ENCODE measurements at places on chromosomes 16 and 17.

DNA sequence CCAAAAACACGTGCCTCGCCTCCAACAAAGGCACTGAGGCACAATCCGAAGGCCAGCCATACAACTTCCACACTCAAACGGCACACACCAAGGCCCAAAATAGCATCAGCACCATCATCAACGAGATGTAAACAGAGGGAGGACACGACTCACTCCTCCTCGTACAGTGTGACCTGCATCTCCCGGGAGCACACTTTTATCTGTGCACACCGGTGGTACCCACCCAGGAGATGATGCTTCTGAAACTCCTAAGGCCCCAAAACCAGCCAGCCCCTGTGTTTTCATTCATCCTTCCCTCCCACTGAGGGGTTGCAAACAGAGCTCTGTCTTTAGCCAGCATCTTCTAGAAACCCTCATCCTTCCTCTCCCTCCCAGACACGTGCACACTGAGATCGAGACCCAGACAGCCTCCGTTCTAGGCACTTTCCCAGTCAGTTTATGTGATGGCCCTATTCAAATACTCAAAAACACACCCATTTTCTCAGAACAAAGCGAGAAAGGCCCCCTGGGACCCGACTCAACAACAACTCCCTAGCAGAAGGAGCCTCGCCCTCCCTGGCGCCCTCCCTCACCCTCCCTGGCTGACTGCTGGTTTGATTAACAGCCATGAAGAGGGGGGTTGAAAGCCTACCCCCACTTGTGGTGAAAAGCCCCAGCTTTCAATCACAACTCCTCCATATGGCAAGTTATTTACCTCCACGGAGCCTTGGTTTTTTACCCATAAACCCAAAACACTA lies 76.3 kb downstream of the GAS7 start:
- DNase-seq = no peak

- DNase-seq = peak; percentile 66
Observed at GRCh38 chr17:45235416-45236281, 14.0 kb downstream of the FMNL1 start.

DNA sequence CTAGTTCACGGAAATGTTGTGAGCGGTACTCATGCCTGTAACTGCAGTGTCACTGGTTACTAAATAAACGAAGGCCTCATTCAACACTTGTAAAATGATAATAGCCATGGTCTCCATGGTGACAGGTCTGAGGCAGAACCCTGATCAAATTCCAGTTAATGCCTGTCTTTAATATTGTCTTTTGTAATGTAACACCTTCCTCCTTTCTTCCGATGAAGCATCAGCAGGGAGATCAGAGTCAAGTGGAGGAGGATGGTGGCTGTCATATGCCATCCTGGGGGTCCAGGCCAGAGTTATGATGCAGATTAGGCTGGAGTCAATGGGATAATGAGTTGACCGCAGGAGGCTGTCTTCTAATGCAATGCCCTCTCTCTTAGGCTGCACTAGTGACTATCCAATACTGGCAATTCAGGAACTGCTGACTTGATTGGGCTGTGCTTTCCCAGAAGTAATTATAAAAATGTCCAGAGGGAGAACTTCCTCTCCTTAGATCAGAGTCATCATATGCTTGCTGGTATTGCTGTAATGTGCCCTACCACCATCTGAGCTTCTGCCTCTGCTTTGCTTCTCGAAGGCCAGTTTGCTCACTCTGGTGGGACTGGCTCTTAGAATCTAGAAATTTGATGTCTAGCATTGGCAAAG lies 419.1 kb downstream of the CA10 start:
- DNase-seq = no peak

- DNase-seq = no peak
Observed at GRCh38 chr16:85796599-85796998, 2.7 kb downstream of the EMC8 start.

DNA sequence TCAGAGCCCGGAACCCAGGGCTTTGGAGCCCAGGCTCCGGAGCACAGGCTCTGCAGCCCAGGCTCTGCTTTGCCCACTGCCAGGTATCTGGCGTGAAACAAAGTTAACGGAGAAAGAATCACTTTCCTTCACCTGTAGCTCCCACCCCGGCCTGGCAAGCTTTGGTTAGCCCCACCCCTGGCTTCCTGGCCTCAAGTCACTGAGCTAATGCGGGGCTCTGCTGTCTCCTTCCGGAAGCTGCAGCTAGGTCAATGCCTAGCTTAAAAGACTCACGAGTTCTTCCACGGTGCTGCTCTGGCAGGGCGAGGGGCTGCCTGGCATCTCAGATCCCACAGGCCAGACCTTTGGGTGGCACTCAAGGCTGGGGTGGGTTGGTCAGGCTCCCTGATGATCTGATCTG lies 21.1 kb upstream of the SPPL2C start:
- no peak for DNase-seq

DNA sequence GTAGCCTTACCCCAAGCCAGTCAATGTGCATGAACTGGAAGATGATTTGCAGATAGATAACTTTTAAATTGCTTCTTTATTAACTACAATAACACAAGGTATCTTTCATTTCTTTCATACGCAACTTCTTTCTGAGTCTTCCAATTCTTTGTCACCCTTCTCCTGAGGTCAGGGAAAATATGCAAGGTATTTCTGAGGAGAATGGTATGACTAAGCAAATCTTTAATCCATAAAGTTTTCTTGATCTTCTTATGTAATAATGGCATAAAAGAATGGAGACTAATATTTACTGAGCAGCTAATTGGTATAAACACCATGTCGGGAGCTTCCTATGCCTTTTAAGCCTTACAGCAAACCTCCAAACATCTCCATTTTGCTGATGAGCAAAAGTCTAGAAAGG lies 438.9 kb downstream of the KCNJ2 start:
- peak; percentile 5 for DNase-seq

- no peak for DNase-seq
Observed at GRCh38 chr16:87552772-87553573, 49.3 kb upstream of the JPH3 start.

DNA sequence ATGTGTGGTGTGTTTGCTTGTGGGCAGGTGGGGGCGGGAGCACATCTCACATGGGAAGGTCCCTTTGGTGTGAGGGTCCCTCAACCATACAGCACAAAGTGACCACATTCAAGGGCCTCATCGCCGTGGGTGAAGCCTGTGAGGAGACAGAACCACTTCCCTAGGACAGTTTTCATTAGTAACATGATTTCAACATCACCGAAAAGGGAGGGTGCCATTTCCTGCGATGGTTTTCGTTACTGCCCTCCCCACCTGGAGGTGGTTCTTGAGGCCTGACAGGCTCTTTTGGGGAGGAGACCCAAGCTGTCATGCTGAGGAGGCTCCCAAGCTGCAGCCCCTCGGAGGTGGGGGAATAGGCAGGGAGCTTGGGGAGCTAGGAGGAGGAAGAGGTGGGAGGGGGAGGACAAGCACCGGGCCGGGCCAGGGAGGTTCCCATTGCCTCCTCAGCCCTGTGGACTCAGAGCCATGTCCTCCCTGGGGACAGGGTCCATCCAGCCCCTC lies 9.5 kb downstream of the CD300LB start:
- DNase-seq = no peak

GRCh38 chr17:5694551-5694950 lies 110.2 kb upstream of the NLRP1 start:
- DNase-seq = no peak

- DNase-seq = peak; percentile 71
Observed at GRCh38 chr16:85114909-85115567, 2.8 kb upstream of the CIBAR2 start.

DNA sequence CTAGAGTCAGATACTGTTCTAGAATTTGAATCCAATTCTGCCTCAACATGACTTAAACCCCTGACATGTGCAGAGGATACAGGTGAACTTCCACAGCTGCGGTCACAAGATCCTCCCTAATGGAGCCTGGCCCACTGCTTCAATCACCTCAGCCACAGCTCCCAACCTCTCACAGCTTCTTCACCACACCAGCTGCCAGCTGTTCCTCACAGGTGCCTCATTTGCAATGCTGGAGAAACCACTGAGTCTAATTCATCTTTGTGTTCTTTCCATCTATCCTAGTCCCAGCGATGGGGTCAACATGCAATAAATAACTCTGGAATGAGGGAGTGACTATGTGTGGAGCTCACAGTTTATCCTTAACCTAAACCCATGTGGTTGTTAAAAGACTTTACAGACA lies 72.0 kb upstream of the MAF start:
- no peak for DNase-seq

DNA sequence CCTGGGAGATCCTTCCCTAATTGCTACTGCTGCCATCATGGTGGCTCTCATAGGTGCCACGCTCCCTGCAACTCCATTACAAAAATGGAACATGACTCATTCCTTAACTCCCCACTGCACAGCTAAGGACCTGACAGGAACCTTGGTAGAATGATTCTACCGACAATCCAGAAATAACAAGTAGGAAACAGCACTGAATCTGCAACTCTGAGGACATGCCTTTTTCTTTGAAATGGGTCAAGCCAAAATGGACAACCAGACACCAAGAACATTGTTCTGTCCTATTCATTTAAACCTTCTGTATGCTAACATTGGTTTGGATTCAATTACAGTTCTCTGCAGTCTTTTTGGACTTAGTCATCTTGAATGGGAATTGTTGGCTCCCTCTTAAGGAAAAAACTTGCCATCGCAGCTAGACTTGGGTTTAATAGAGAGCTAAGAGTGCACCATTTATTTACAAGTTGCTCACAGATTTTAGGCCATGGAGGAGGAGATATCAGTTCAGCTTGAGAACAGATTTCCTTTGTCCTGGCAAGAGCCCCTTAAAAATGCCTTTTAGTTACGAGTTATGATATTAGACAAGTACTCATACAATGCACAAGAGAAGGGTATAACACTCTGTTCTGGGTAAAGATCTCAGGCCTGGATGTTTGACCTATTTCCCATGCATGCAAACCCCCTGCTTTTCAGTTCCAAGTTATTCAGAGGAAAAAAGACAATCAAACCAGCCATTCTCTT lies 20.9 kb upstream of the NSRP1 start:
- peak; percentile 79 for DNase-seq

- DNase-seq = no peak
Observed at GRCh38 chr16:3101018-3101840, 2.1 kb upstream of the ZSCAN10 start.

DNA sequence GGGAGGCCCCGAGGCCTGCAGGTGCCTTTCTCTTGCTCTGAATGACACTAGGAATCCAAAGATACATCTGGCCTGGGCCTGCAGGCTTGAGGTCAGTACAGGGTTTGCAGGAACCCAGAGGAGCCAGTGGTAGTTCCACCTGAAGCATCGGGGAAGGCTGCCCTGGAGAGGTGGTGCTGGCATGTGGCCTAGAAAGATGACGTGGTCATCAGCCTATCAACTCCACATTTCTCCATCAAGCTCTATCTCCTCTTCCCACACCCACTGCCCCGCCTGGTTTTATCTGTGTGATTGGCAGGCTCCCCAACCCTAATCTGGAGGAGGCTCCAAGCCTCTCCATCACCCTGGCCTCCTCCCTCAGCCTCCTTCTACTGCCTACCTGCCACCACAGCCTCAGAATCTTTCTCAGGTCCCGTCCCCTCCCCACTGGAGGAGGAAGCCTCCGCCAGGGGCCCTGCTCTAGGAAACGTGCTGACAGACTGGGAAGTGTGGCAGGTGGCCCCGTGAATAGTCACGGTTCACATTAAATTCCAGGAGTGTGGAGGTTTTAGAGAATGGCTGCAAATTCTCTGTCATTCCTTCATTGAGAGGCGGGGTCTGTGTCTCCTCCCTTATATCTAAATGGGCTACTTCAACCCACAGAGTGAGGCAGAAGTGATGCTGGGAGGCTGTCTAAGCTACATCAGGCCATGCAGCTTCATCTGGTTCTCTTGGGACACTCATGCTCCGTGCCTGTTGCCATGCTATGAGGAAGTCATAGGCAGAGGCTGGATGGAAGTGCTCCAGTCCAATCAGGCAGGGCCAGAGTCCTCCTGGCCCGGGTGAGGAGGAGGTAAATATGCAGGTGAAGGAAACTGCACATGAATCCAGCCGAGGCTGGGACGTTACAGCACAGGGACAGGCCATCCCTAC lies 11.4 kb upstream of the MAP2K3 start:
- DNase-seq = no peak

GRCh38 chr16:50841081-50841886 lies 99.4 kb downstream of the CYLD start:
- no peak for DNase-seq

GRCh38 chr16:88667461-88667860 lies 4.6 kb upstream of the MVD start:
- DNase-seq = no peak

GRCh38 chr17:36213695-36214094 lies 2.8 kb downstream of the CCL4L2 start:
- no peak for DNase-seq

DNA sequence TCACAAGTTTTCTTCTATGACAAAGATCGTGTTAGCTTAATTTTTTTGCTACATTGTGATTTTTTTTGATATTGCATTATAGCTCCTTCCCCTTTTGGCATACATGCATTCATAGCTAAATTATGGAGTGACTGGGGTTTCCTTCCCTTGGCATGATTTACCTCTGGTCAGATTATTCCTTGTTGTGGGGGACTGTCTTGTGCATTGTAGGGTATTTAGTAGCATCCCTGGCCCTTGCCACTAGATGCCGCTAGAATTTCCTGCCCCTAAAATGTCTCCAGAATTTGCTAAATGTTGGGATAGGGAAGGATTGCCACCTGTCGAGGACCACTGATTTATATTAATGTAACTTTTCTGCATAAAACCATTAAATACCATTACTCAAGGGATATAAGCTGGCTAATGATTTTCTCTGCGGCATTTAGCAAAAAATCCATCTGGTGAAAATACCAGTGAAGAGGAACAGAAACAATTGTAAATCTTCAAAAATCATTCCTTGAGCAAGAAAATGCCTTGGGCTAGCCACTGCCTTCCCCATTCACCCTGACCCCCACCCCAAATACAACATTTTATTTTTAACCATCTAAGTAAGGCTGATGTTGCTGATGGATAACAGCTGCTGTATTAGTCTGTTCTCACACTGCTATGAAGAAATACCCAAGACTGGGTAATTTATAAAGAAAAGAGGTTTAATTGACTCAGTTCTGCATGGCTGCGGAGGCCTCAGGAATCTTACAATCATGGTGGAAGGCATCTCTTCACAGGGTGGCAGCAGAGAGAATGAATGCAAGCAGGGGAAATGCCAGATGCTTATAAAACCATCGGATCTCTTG lies 195.2 kb downstream of the MAP2K6 start:
- peak; percentile 80 for DNase-seq
